Stimulated activated memory B cell treated with anti-CD40 and anti-IgM and Interleukin-4, amounts not matched to agents 10 μg/mL and 1 μg/mL and 100 μg/mL, for 72 hours (primary cell): ENCODE measurements at places on chromosomes 16 and 17.
A peak's percentile ranks its signal among the peaks of the same experiment; 100 is the strongest.

DNA sequence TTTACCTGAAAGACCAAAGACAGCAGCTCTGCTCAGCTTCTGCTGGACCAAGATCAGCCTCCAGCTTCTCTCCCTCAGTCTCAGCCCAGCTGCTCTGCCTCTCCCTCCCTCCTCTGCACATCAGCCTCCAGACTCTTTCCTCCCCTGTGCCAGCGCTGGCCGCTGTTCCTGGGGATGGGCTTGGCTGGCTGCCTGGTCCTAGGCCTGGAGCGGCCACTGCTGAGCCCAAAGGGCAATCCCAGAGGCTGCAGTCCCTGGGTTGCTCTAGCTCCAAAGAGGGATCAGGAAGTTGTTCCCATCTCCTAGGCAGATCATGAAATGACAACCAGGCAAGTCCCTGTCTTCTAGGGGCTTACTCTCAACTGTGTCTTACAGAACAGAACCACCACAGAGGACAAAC is 31.3 kb downstream of the DCUN1D3 start:
- no peak for ATAC-seq

- no peak for ATAC-seq
Observed at GRCh38 chr17:79988185-79988971, 47.3 kb downstream of the TBC1D16 start.

DNA sequence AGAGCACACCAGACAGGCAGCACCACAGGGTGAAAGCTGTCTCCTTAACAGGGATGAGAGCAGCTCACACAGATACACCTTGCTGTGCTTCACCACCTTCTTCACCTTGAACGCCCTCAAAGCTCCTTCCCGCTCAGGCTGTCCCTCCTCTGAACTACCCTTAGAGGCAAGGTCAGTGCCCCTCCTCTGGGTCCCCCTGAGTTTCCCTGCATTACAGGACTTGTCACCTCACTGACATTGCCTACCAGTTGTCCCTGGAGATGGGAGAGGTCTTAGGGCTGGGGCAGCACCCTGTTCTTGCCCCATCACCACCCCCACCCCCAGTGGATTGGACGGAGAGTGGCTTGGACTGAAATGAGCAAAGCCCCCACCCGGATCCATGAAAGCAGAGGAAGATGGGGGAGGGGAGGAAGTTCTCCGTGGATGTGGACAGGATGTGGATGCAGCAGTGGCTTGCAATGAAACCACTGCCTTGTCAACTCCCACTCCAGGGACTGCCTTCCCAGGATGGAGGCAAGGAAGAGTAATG is 73.2 kb upstream of the CDH5 start:
- no peak for ATAC-seq

- ATAC-seq: no peak
Observed at GRCh38 chr17:19247473-19247872, 10.3 kb downstream of the EPN2 start.

DNA sequence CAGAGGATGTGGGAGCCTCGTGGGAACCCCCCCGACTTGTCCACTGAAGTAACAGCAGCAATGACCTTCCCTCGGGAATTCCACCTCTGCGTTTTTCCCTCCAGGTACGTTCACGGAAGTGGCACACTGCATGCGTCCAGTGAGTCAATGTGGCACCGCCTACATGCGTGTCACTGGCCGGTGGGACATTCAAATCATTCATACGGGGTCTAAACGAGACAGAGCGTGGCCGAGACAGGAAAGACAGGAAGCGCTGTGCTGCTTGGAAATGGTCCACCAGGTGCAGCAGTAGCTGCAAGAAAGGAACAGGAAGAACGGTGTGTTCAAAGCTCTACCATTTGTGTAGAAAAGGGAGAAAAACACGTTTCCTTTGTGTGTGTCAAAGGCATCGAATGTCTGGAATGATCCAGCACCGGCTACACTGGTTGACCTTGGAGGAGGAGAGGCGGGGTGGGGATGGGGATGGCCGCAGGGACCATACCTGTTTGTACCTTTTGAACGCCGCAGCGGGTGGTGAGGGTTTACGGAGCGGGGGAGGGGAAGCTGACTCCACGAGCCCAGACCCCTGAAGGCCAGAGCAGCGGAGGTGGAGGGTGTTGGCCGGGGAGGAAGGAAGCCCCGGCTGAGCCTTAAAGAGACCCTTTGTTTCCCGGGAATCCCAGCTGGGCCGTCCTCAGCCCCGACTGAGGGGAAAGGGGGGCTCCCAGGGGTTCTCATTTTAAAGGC is 1.7 kb upstream of the PGAP6 start:
- ATAC-seq: peak; percentile 73

DNA sequence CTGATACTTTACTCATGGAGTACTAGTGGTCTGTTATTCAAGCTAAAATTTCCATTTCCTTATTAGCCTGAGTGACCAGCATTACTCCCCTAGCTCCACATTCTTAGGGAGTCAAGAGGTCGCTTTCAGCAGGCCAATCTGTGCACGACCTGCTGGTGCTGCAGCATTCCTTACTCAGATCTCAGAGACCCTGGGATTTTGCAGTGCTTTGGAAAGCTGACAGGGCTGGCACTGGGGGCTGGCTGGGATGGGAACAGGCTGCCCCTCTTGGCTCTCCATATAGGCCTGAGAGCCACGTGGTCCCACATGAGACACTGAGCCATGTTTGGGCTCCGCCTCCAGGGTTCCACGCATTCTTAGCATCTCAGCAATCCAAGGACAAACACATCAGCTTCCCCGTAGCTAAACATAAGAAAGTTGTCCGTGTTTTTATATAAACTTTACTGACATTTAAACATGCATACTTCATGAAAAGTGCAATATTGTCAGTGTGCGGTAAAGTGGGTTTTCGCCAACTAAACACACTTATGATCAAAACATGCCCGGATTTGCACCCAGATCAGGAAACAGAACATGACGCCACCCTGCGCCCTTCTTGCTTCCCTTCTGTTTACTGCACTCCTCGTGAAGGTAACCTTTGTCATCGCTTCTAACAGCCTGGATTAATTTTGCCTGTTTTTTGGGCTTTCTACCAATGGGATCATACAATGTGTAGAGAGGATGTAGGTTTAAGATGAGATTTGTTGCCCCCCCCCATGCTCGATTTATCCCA is 254.5 kb upstream of the CACNG5 start:
- no peak for ATAC-seq

- ATAC-seq: no peak
Observed at GRCh38 chr16:46775214-46775613, 27.1 kb upstream of the MYLK3 start.
